ENCODE measurements at places on chromosomes 3 and 15.

- no peak for DNase-seq
Measured at GRCh38 chr15:60162968-60163355, 158.9 kb downstream of the FOXB1 start.

GRCh38 chr15:62492900-62493299, 327.8 kb upstream of the C2CD4B start:
- no peak for DNase-seq

DNA sequence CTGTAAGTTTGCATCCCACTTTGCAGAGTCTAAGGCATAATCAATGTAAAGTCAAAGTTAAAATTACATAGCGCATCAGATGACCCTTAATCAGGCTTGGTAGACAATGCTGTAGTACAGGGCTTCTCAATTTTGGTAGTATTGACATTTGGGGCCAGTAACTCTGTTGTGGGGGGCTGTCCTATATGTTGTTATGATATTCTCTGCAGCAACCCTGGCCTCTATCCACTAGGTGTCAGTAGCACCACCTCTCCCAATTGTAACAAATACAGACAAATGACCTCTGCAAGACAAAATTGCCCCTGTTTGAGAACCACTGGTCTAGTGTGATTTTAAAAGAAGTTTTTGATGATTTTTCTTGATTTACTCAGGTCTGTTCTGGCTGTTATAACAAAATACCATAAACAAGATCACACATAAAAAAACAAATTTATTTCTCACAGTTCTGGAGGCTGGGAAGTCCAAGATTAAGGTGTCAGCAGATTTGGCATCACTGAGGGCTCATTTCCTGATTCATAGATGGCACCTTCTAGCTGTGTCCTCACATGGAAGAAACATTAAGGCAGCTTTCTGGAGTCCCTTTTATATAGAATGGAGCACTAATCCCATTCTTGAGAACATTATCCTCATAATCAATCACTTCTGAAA, 37.6 kb upstream of the SLC9A9 start:
- DNase-seq, result no peak

DNA sequence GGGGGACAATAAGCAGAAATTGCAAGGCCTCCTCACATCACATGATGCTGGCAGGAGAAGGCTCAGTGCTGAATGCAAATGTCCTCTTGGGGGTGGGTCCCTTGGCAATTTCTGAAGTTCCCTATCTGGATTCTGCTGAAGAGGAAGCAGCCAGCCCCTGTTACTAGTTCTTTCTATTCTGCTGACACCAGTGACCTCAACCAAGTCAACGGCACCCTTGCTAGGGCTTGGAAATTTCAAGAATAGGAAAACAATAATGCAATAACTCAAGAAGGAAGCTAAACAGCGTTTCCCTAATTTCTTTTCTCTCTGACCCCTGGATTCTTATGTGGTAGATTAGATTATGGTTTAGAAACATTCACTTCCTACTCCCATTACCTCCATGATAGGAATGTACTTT, 46.2 kb upstream of the FOXP1 start:
- no peak for DNase-seq

- no peak for DNase-seq
Measured at GRCh38 chr15:31295658-31296057, 31.0 kb upstream of the KLF13 start.

DNA sequence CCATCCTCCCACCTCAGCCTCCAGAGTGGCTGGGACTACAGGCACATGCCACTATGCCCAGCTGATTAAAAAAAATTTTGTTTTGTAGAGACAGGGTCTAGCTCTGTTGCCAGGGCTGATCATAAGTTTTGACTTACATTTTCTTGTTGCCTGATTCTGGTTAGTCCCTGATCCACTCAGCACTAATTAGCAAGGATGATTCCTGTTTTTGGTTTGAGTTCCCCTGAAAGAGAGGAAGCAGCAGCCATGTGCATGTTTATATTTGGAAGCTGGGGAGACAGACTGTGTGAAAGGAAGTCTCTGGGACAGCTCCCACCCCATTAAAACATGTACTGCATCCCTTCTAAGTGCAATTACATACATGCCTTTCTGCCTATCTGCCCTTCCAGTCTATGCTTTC, 3.6 kb upstream of the NCK1 start:
- no peak for DNase-seq

All from activated naive CD8-positive, alpha-beta T cell treated with anti-CD3 and anti-CD28 coated beads, Interleukin-2, amount 10 ng/mL, durations not matched to agents 7 days and 5 days (primary cell).